CD14-positive monocyte (primary cell): ENCODE measurements at places on chromosomes 5 and 9.

DNA sequence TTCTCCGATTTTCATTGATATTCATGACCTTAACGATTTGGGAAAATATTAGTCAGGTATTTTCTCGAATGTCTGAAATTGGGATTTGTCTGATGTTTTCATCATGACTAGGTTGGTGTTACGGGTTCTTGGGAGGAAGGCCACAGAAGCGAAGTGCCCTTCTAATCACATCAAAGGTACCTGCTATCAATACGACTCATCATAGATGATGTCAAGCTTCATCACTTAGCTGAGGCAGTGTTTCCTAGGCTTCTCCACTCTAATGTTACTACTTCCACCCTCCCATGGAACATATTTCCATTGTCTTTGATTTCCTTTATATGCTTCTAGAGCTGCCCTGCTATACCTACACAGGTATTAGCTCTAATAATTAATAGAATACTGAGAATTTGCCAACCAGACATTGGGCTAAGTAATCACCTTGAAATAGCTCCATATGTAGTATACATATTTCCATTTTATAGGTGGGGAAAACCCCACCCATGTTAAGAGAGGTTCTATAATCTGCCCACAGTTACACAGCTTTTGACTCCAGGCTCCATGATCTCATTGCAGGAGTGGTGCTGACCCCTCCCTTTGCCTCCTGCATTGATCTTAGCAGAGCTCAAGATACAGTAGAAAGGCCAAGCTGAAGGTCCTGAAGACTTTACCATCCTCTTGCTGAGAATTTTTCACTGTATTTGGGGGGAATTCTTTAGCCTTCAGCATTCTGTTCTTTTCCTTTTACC is 238.6 kb upstream of the ADAMTSL1 start:
- no peak for DNase-seq

DNA sequence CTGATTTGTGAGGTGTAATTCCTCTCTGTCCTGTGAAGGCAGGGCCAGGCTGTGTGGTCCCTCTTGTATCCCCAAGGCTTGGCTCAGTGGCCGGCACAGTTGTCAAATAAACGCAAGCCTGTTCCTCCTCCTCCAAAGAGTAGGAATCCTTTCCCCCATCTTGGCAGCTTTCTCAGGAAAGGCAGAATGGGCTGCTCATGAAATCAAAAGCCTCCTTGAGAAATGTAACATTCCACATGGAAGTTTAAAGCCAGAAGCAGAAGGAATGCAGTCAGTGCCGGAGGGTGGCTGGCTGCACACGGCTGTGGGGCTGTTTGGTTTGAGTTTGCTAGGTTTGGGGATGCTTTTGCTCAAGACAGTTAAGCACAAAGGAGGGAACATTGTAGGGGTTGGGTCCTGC is 34.5 kb upstream of the MED10 start:
- no peak for DNase-seq

DNA sequence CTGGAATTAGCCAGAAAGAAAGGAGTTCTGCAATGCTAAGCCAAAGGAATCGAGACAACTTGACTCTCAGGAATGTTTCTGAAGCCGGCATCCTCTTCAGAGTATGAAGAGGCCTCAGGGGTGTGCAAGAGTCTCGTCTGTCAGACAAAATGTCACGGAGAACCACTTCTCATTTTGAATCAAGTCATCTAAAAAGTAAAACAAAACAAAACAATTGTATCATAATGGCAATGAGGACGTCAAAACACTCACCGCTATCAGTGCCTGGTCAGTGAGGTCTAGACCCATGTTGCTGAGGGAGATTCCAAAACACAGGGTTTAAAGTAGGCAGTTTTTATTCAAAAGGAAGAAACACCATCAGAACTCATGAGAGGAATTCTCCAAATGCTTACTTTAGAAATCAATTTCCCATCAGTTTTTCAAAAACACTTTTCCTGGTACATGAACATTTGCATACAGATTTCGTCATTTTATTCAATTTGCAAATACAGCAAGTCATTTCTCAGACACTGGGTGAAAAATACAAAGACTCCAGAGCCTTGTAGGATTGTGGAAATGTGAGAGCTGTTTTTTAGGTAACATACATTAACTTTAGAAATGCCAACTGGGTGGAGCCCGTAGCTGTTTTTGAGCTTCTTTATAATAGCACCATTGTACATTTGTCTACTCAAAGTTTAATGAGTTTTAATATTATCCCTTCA is 89.5 kb upstream of the MAP3K1 start:
- DNase-seq = peak; percentile 53

DNA sequence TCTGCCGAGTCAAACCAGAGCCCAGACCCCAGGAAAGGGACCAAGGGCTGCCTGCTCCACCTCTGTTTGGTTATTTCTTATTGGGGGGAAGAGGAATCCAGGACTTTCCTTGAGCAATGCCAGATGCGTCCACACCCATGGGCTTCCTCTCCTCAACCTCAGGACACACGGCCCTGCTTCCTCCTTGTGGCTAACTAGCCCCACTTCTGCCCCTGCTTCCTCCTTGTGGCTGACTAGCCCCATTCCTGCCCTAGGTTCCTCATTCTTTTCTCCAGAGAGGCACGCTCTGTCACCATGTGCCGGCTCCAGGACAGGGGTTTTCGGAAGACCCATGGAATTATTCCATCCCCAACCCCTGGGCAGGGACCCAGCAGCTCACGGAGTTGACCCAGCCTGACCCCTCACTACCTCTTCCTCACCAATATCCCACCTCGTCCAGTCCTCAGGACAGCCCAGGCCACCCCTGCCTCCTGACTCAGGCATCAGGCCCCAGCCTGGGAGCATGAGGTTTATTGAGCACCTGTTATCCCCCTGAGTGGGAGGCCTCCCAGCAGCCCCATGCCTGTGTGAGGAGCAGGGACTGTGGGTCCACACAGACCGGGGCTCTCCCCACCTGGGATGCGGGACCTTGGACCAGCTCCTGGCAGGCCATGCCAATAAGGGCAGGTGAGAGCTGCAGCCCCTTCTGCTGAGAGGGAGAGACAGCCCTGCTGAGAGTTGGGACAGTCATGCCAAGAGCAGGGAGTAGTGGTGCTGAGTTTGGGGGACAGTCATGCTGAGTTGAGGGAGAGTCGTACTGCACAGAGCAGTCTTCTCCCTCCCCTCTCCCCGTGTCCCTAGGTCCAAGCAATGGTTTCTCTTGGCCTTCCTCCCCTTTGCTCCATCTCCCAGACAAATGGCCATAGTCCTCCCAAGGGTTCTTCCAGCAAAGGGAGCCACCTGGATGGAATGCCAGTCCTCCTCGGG is 11.8 kb upstream of the FCN1 start:
- DNase-seq = peak; percentile 97

DNA sequence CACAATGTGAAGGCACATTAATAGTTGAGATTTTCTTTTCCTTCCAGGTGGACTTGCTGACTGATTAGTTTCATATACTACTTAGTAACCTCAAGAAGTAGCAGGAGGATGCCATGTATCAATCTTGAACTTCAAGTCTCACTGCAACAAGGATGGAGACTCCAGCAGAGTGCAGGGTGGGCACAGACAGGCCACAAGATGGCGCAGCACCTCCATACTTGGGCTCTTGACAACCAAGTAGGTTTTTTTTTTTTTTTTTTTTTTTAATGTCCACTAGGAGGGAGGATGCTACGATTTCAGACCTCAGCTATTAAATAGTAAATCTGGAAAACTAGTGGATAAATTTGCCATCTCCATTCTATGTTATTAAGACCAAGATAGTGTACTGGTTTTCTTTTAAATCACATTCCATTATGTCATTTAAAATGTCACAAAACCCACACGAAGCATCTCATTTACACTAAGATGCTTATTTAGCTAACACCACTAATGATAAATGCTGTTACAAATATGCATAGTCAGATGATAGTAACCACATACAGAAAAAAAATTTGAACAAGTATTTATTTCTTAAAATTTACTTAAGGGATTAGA is 58.6 kb downstream of the IL6ST start:
- DNase-seq = peak; percentile 68

DNA sequence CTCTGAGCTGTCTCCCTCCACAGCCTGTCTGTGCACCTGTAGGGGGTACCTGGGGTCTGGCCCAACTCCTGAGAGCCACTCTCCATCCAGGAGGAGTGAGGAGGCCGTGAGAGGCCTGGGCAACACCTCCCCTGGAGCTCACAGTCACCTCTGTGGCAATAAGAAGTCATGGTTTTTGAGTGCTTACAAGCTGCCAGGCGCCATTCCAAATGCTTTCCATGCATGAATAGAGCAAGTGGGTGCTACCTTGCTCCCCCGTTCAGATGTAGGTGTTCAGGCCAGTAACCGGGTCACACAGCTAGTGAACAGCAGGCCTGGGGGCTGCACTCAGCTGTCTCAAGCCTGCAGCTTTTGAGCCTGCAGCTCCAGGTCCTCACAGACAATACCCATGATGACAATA is 30.6 kb downstream of the CORO2A start:
- no peak for DNase-seq

- no peak for DNase-seq
Observed at GRCh38 chr5:159426694-159427093, 96.4 kb upstream of the IL12B start.

- DNase-seq = no peak
Observed at GRCh38 chr5:73157414-73158303, 15.3 kb upstream of the TMEM174 start.
